ENCODE measurements at places on chromosomes 5 and 9. TPM values are rescaled to one million over a fixed set of nuclear protein-coding genes. Genes with fewer than 3 reads are reported as not detected.

- DNase-seq, result no peak
Observed at GRCh38 chr5:126869005-126869451, 92.1 kb downstream of the LMNB1 start.

DNA sequence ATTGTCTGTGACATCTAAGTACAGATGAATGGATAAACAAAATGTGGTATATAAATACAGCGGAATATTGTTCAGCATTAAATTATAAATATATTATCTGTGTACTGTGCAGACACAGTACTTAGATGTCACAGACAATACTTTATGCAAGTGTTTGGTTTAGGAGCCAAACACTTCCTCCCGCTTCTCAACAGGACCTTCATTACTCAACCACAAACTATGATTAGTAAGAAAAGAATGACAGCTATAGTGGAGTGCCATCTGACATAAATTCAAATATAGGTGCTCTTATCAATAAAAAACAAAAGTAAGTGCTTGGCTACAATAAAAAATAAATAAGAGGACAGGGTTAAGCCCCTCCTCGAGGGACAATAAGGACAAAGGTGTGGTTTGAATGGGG is 38.9 kb upstream of the STX17 start:
- DNase-seq, result no peak

DNA sequence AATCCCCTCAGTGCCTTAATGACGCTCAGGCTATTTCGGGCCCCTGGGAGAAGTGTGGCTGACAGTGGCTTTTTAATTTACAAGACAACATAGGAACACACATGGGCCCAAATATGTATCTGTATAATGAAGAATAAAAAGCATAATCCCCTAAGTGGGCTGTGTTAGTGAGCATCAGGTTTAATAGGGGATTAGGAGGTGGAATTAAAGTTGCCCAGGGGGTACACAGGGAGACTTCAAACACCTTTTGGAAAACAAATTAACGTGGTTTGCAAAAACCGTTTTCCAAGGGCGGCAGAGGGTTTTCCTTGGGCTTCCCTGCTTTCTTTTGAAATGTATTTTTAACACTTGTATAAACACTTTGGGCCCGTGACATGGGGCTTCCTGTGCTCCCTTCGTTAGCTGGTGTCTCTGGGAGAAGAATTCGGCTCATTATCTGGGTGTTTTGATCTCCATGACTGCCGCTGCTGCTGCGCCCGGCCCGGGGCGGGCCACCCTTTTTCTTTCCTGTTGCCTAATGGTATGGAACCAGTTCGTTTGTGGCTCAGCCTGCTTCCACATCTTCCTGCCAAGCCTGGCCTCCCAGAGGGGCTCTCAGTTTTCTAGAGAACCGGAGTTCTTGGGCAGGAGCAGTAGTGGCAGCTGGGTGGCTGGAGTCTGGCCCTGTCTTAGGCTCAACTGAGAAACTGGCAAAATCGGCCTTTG is 173.0 kb downstream of the MACROH2A1 start:
- DNase-seq, result peak; percentile 88

- DNase-seq, result no peak
Observed at GRCh38 chr5:150065346-150065745, 21.0 kb downstream of the CSF1R start.

DNA sequence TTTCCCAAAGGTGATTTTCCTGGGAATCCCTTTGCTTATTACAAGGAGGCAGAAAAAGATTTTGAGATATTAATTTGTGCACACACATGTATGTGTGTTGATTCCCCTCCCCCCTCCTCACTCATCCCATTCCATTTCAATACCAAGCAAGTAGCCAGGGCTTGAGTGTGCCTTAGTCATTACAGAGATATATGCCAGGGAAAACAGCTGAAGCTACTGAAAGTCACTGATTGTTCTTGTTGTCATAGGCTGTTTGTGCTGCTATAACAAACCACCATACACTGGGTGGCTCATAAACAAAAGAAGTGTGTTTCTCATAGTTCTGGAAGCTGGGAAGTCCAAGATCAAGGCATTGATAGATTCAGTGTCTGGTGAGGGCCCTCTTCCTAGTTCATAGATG is 158.6 kb downstream of the BAAT start:
- no peak for DNase-seq

Gene SH3PXD2B
- 56.6 TPM for total RNA-seq

Gene SOX30
- not detected for total RNA-seq

Gene FBXL7
- total RNA-seq, result 12.2 TPM

Gene CLIC3
- 1.6 TPM for total RNA-seq
